ENCODE measurements at places on chromosomes 6 and 20. TPM values are rescaled to one million over a fixed set of nuclear protein-coding genes. Genes with fewer than 3 reads are reported as not detected.

GRCh38 chr20:41783423-41784208, 165.4 kb upstream of the CHD6 start:
- no peak for DNase-seq
- H3K27me3 ChIP-seq = peaks cover 3% of the 10 kb centered on the region
- H3K36me3 ChIP-seq = peaks cover 7% of the 10 kb centered on the region
- no peak overlapping the region for H3K4me3 ChIP-seq
- no peaks in the 10 kb centered on the region for H3K4me1 ChIP-seq

DNA sequence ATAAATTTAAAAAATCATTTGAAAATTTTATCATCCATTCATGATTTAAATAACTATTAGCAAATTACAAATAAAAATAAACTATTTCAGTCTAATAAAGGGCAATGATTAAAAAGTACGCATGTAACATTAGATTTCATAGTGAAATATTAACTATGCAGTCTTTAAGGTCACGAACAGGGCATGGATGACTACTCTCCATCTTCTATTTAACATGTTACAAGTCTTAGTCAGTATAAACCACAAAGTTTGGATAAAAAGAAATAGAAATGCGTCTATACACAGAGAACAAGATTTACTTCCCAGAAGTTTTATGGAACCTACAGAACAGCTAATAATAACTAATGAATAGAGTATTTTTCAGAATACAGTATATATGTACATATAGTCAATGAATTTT, 1016.0 kb downstream of the EYS start:
- H3K27ac ChIP-seq = no peak overlapping the region

DNA sequence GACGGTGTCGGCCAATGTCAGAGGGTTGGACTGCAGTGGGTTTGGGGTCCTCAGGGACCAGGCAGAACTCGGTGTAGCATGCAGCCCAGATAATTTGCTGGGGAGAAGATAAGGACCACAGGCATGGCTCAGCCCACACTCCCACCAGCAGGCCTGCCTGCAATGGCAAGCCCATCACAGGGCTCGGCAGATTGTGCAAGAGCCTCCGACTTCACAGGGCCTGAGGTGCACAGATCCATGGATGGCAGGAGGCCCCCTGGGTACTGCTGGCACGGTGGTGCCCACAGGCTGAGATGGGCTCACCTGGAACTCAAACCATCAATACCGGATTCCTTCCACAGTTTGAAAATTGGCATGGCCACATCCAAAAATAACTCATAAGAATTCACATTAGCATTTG, 180.3 kb downstream of the TTLL2 start:
- no peak overlapping the region for H3K27ac ChIP-seq
- DNase-seq = no peak
- no peaks in the 10 kb centered on the region for H3K36me3 ChIP-seq

DNA sequence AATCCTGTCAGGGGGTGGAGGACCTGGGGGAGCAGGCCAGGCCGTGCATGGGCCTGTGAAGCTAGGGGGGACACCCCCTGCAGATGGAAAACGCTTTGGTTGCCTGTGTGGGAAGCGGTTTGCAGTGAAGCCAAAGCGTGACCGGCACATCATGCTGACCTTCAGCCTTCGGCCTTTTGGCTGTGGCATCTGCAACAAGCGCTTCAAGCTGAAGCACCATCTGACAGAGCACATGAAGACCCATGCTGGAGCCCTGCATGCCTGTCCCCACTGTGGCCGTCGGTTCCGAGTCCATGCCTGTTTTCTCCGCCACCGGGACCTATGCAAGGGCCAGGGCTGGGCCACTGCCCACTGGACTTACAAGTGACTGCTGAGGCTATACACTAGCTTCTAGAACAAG, 1.8 kb downstream of the ZBTB9 start:
- peak overlapping the region; percentile 91 for H3K4me3 ChIP-seq
- H3K4me1 ChIP-seq = peaks cover 21% of the 10 kb centered on the region
- DNase-seq = no peak
- no peak overlapping the region for H3K27ac ChIP-seq

DNA sequence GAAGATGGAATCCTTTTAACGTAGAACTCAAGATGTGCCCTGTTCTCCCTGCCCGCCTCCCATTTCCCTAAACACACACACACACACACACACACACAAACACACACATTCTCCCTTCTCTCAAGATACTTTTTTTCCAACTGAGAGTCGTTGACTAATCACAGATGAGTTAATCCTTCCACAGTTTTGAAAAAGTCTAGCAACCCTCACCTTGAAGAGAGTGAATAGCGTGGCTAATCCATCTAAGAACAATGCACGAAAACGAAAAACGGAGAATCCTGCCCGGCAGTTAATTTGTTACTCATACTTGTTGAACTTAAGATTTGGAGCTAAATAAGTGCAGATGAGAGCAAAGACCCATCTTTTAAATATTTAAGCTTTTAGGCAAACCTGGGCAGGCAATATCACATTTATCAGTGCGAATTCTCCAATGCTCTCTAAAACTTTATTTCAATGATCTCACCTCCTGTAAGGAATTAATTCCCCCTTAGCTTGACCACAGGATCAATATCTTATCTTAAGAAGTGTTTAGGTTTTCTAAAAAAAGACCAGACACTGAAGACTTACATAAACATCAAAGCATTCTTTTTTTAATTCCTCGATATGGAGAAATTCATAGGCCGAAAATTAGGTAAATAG, 1.1 kb downstream of the AGPAT4 start:
- peak overlapping the region; percentile 94 for H3K4me3 ChIP-seq
- H3K27me3 ChIP-seq = peaks cover 13% of the 10 kb centered on the region
- H3K27ac ChIP-seq = peak overlapping the region; percentile 100
- peaks cover 13% of the 10 kb centered on the region for H3K4me1 ChIP-seq
- peak; percentile 28 for DNase-seq
- H3K36me3 ChIP-seq = peaks cover 7% of the 10 kb centered on the region

The RAET1L gene
- total RNA-seq = not detected

The CRIP3 gene
- total RNA-seq = 1.1 TPM

The RHAG gene
- total RNA-seq = 0.46 TPM

Measured in endothelial cell (in vitro differentiated cells).